Left lung (tissue), 14 donors: ENCODE measurements at places on chromosomes 16 and 17. TPM values are rescaled to one million over a fixed set of nuclear protein-coding genes. Genes with fewer than 3 reads are reported as not detected.

DNA sequence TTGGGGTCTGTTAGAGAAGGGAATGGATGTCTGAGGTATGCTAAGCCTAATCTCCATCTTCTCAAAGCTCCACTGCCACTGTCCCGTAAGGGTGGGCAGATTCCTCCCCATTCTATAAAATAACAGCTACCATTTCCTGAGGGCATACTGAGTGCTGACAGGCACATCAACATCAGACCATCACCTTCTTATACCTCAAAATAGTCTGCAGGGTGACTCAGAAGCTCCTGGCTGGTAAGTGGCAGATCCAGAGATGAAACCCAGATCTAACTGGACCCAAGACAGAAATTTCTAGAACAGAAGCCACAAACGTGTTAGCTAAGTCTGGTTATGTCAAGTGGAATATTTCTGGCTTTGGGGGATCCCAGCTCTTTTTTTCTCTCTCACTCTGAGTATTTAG lies 548.0 kb downstream of the WWOX start:
- no peak for DNase-seq

- no peak for DNase-seq
These were observed 39.6 kb downstream of the ACTG1 start for GRCh38 chr17:81473019-81473418.

GRCh38 chr17:81097134-81097942 lies 62.4 kb downstream of the BAIAP2 start:
- DNase-seq = peak; percentile 90

GRCh38 chr16:83266848-83267553 lies 540.8 kb upstream of the HSBP1 start:
- no peak for DNase-seq

DNA sequence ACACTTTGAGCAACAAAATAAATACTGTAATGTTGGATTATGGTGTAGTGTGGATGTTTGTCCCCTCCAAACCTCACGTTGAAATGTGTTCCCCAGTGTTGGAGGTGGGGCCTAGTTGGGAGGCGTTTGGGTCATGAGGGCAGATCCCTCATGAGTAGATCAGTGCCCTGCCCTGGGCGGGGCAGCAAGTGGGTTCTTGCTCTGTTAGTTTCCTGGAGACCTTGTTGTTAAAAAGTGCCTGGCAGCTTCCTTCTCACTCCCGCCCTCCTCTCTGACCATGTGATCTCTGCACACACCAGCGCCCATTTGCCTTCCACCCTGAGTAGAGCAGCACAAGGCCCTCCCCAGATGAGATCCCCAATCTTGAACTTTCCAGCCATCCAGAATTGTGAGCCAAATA lies 67.7 kb downstream of the MPRIP start:
- DNase-seq = peak; percentile 83

DNA sequence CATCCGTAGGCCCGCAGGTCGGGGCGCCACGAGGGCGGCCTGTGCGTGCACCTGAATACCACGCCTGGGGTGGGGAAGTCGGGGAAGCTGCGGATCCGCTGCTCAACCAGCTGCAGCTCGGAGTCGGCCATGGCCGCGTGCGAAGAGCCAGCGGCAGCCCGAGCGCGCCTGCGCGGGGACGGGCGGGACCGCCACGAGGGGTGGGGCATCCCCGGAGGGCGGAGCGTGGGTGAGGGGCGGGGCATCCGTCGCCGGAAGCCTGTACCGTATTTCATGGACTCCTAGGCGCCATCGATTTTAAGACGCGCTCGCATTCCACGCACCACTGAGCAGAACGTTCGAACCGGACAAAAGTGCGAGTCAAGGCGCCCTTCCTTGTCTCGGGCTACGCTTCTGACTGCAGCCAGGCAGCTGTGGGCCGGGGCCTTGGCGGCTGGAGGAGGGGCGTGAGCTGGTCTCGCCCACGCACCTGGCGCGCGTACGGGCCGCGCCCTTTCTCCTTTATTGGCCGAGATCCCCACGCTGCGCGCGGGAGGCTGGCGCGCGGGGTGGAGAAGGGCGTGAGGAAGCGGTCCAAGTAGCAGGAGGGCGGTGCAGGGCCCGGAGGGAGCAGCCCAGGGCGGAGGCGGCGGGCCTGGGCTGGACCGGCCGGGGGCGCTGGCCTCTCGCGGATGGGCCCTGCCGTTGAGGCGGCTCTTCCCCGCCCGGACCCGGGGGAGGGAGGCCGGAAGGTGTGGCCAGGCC lies at the start of gene APRT:
Gene APRT, minus strand, starts transcription at position 160 of the 744 bp plus-strand sequence. Its CDS starts 29 bp downstream, at position 131.
- DNase-seq = peak; percentile 96

DNA sequence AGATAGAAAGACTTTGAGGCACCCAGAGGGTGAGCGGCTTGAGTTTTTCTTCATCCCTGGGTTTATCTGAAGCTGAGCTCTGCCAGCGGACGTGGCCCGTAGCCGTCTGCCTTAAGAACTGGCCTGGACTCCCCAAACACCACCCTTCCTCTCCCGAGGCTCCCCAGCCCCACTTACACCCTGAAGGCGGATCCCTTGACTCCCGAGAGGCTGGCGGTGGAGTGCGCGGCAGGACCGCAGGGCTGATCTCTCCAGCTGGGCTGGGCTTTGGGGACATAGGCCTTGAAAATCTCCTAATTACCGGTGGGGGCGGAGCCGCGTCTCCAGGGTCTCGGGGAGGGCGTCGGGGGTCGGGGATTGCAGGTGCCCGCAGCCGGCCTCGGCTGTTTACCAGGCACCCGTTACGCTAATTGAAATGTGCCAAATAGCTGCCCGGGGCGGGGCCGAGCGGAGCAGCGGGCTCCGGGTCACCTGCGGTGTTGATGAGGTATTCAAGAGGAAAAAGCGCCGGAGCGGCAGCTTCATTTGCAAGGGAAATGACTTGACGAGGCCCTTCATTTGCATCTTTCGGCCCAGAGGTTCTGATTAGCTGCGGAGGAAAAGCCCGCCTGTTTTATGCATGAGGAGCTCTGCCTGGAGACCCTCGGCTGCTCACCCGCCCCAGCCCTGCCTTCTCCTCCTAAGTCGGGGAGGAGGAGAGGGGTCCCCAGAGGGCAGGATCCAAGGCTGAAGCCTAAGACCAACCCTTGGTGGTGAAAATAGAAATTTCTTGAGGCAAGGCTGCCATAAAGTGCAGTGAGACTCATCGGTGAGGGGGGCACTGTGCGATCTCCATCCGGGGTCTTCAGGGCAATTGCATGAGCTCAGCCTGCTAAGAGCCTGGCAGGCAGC lies 100.7 kb downstream of the MGAT5B start:
- DNase-seq = no peak

The UTS2R gene
- polyA plus RNA-seq = not detected

The C17orf78 gene
- 0.27 TPM for polyA plus RNA-seq

The PLEKHG4 gene
- 28.8 TPM for polyA plus RNA-seq

The USP36 gene
- 38.5 TPM for polyA plus RNA-seq

The CDH15 gene
- polyA plus RNA-seq = 0.34 TPM
